Naive thymus-derived CD4-positive, alpha-beta T cell (primary cell): ENCODE measurements at places on chromosomes 12 and 14.

DNA sequence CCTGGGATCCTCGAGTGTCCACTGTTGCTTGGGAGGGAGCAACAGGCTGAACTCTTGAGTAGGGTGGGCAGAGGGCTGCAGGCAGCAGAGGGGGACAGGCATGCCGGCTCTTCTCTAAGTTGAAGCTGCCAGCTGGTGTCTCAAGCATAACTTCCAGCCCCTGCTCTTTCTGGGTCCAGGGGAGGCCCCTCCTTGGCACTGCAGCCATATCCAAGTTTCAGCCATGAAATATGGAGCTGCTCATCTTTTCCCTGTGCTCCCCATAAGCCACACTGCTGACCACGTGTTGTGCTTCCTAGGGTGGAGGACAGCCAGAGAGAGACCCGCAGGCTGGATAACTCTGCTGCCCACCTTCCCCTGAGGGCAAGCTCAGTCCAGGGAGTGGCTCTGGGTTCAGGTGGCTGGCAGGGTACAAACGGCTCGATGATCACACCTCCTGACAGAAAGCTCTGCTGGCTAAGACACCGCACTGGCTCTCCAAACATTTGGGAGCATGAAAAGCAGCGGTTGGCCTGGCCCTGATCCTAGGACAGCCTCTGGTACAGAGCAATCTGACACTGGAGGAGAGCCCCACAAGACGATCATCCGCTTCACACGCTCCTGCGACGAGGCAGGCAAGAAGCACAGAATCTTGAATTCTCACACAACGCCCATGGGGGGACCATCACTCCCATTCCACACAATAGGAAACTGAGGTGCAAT lies 79.6 kb downstream of the PITPNM2 start:
- no peak for DNase-seq

GRCh38 chr14:67357969-67358354 lies 1.6 kb downstream of the ATP6V1D start:
- DNase-seq, result no peak

GRCh38 chr14:76257842-76258397 lies 106.2 kb downstream of the GPATCH2L start:
- no peak for DNase-seq

- DNase-seq, result no peak
Observed at GRCh38 chr14:102868956-102869547, 53.4 kb upstream of the AMN start.

DNA sequence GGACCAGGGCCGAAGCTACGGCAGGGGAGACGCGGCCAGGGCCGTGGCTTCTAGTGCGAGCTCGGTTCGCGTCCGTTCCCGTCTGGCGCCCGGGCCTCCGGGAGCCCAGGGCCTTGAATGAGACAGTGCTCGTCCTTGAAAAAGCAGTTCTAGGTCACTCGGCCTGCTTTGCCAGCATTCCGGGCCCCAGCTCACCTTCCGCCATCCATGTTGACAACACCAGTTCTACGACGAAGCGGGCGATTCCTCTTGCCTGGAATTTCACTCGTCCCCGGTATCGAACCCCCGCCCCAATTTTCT lies 4.5 kb downstream of the OR10AD1 start:
- DNase-seq, result no peak

DNA sequence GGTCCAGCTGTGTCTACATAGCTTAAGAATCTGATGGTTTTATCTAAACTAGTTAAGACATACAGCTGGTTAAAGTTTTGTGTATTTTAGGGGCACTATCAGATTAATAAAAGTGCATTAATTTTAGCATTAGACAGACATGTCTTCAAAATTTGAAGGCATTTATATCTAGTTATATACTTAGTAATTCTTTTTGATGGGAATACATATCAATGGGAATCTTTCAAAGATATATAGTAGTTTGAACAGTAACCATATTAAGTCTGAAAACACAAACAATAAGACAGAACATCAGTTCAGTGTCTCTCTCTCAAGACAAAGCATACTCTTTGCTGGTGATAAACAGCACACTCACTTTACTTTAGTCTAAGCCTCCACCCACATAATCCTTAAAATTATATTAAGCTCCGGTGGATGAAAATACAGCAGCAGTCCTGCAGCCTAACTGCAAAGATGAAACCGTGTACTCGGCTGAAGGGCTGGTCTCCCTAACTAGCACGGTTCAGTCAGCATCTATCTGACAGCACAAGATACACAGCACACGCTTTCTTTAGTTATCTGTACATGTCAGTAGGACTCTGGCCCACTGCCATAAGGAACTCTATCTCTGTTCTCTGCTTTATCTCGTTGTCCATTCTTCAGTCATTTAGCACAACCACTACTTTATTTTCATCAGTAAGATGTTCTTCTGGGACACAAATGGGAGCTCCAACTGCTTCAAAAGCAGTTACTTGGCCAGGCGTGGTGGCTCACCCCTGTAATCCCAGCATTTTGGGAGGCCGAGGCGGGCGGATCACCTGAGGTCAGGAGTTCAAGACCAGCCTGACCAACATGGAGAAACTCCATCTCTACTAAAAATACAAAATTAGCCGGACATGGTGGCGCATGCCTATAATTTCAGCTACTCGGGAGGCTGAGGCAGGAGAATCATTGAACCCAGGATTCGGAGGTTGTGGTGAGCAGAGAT lies 80.5 kb downstream of the MED13L start:
- no peak for DNase-seq

DNA sequence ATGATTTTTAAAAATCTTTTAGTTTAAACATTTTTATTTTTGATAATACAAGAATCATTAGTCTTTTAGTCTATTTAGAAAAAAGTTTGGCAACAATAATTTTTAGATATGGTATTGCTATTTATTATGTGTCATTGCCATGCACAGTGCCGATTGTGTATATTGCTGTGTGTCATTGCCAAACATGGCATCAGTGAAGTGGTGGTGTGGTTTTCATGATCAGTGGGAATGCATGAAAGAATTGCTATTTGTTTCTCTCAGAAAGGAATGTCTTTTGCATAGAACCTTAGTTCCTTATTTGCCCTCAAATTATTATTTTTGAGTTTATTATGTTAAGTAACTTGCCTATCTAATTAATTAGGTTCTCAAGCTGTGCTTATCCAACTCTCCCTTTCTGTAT lies 397.5 kb upstream of the PDE3A start:
- no peak for DNase-seq

DNA sequence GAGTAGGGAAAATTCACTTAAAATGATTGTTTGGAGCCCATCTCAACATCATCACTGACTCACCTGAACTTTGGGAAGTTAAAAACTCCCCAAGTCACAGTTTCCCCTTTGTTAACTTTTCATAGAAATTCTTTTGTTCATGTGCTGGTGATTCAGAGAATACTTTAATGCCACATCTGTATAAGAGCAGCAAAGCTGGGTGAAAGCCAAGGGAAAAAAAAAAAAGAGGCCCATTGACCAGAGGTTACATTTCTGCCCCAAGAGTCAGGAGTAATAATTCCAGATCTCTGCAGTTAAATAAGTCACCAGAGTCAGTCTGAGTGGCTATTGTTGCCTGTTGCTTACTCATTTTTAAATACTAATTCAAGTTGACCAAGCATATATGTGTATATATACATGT lies 136.4 kb upstream of the LGR5 start:
- DNase-seq, result no peak

- no peak for DNase-seq
Observed at GRCh38 chr14:65299826-65300225, 112.7 kb upstream of the FUT8 start.

GRCh38 chr12:15962760-15963159 lies 51.6 kb downstream of the DERA start:
- DNase-seq, result no peak

DNA sequence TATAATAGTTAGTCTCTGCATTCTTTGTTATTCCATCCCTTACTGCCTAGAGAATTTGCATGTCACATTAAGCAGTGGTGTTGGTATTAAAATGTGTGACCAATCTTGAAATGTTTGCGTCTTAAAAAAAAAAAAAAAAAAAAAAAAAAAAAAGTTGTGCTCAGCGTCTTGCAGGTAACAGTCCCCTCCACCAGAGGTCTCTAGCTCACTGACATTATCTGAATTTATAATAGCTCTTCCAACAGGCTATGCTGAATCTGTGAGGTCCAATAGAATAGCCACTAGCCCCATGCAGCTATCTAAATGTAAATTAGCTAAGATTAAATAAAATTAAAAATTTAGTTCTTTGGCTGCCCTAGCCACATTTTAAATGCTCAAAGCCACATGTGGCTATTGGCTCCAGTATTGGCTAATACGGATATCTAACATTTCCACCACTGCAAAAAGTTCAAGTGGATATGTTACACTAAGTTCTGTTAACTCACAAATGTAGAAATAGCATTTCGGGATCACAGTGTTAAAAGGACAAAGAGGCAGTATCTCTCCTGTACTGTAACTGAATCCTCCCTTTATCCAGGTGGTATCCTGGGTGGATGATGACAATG lies 28.7 kb downstream of the NKX2-8 start:
- DNase-seq, result no peak

- DNase-seq, result no peak
Observed at GRCh38 chr12:4331221-4331620, 10.2 kb downstream of the TIGAR start.

GRCh38 chr14:40028991-40029390 lies 596.8 kb upstream of the FBXO33 start:
- no peak for DNase-seq

- DNase-seq, result no peak
Observed at GRCh38 chr12:108479364-108480070, 35.6 kb upstream of the FICD start.

GRCh38 chr14:69002069-69002468 lies 23.0 kb upstream of the ACTN1 start:
- DNase-seq, result no peak

GRCh38 chr14:80522411-80522810 lies 311.1 kb upstream of the DIO2 start:
- DNase-seq, result no peak

- DNase-seq, result no peak
Observed at GRCh38 chr12:94318181-94318580, 141.5 kb downstream of the CEP83 start.

GRCh38 chr12:68094195-68094594 lies 65.3 kb downstream of the IFNG start:
- no peak for DNase-seq

GRCh38 chr14:104299993-104300761 lies 161.8 kb downstream of the KIF26A start:
- no peak for DNase-seq

GRCh38 chr14:49897965-49898364 lies 5.1 kb downstream of the ARF6 start:
- no peak for DNase-seq

DNA sequence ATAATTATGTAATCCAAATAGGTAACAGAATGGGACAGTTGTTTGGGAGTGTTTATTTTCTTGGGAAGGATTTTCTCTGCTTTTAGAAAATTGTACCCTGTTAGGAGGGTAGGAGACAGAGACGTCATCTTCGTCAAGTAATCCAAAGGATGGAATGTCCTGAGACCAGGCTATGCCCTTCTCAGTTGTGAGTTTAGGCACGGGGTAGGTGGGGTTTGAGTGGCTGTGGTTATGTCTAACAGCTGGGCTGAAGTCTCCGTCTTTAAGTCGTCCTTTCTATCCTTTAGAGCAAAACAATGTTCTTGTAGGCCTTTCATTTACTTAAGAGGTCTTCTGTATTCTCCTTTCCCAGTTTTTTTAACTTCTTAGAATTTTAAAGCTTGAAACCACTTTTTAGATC lies 5.7 kb downstream of the SOCS2 start:
- DNase-seq, result no peak

DNA sequence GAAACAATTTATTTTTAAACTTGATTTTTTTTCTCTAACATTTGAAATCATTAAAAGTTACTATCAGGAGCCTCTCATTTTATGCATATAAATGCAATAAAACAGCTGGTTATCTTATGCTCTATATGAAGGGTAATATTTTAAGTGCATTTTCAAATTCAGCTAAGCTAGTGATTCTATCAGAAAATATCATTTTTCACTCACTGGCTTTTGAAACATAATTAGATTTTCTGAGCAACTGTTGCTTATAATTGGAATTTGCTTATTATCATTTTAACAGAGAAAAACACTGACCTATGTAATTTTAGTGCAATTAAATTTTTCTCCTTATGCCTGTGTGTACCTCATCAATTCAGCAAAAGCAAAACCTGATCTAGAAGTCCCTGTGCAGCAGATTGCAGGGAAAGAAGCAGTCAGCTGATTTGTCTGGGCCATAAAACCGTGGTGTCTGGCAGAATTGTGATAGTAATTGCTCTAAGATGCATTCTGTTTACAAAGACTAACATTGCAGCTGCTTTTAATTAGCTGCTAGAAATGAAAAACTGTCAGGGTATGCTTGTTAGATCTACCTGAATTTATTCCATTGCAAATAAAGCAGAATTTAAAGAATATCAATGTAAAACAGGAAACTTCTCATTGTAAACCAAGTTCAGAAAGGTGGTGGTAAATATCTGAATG lies 75.0 kb downstream of the BICD1 start:
- DNase-seq, result no peak

DNA sequence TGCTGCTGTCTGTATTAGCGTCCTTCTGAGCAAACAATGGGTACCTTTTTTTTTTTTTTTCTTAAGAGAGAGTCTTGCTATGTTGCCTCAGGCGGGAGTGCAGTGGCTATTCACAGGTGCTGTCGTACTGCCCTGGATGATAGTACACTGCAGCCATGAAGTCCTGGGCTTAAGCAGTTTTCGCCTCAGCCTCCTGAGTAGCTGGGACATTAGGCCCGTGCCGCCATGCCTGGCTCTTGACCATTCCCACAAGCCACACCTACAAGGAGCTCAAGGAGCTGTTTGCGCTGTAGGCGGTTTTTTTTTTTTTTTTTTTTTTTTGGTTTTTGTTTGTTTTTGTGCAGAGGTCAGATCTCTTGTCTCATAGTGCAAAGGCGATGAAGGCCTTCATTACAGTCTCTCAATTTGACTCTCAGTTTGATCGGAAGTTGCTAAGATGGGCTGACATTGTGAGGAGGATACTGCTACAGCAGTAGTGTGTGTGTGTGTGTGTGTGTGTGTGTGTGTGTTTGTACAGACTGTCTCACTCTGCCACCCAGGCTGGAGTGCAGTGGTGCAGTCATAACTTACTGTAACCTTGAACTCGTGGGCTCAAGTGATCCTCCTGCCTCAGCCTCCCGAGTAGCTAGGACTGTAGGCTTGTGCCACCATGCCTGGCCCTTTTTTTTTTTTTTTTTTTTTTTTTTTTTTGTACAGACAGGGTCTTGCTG lies 34.2 kb downstream of the TRAF3 start:
- DNase-seq, result no peak

DNA sequence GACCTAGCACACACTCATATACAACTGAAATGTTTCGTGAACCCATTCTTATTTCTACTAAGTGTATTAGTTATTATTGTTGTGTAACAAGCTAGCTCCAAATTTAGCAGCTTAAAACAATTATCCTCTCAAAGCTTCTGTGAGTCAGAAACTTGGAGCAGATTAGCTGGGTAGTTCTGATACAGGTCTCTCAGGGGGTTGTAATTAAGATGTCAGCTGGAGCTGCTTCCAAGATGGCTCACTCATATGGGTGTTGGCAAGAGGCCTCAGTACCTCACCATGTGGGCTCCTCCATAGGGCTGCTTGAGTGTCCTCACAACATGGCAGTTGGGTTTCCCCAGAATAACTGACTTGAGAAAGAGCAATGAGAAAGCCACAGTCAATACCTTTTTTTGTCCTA lies 9.8 kb downstream of the GPR135 start:
- DNase-seq, result no peak
